ENCODE measurements at places on chromosomes 4 and X.

- DNase-seq: no peak
Measured at GRCh38 chr4:7887436-7887835, 52.2 kb downstream of the AFAP1 start.

GRCh38 chr4:2260344-2261109, 1.4 kb downstream of the MXD4 start:
- no peak for DNase-seq

DNA sequence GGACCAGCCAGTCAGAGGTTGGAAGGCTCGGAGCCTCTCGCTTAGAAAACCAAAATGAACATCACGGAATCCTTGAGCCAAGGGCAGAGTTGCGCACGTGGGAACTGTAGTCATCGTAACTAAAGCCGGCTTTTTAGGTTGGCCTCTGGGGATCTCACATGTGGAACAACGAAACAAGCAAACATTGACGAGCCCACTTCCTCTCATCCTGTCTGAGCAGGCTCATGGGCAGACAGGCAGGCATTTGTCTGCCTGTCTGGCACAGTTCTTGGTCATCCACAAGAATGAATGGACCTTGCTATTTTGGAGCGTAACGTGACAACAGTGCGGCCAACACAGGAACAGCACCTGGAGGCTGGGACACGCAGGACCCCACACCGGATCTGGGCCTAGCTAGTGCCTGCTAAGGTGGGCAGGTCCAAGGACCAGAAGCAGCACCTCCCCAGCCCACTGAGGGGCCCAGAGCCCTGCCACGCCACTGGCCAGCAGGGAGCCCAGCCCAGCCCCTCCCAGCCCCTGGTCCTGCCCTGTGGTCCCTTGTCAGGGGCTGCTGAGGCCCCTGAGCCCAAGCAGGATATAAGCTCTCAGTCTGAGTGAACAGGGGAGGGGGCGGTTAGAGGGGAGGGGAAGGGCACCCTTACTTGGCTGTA, 9.2 kb upstream of the TREX2 start:
- DNase-seq: no peak

- DNase-seq: no peak
Measured at GRCh38 chr4:25527034-25527433, 128.6 kb upstream of the SLC34A2 start.

- no peak for DNase-seq
Measured at GRCh38 chrX:97389761-97390192, 506.1 kb downstream of the RPA4 start.

DNA sequence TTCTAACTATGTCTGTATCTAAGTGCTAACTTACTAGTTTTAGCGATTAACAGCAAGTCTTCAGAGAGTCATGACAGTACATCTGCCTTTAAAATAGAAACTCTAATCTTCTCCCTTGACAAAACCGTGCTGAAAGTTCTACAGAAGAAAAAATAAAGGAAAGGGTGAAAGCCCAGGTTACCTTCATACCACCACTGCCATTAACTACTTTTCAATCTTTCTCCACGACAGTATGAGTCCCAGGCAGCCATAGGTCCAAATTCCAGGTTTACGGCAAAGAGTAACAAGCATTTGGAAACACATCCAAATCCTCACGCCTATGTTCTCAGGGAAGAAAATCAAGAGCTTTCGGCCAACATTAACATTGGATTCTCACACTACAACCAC, 12.4 kb upstream of the ZCCHC13 start:
- DNase-seq: no peak

Data from stimulated activated CD8-positive, alpha-beta memory T cell treated with anti-CD3 and anti-CD28 coated beads, Interleukin-15, amount 100 ng/mL, for 24 hours (primary cell).